ENCODE measurements at places on chromosomes 16 and 17.

DNA sequence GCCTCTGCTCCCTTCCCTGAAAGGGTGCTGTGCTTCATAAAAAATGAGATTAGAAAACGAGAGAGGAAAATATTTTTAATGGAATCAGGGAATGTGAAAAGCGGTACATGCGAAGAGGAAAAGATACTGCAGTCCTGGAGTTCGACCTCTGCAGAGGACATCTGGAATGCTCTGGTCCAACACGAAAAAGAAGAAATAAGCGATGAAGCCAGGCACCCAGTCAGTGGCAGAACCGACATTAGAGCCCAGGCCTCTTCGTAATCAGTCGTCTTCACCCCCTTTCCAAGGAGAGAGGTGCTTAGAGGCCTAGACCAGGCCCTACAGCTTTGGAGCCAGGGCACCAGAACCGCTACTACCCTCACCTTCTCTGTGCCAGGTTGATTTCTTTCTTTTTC lies 459 bp upstream of the MARCHF10 start:
- no peak for DNase-seq

DNA sequence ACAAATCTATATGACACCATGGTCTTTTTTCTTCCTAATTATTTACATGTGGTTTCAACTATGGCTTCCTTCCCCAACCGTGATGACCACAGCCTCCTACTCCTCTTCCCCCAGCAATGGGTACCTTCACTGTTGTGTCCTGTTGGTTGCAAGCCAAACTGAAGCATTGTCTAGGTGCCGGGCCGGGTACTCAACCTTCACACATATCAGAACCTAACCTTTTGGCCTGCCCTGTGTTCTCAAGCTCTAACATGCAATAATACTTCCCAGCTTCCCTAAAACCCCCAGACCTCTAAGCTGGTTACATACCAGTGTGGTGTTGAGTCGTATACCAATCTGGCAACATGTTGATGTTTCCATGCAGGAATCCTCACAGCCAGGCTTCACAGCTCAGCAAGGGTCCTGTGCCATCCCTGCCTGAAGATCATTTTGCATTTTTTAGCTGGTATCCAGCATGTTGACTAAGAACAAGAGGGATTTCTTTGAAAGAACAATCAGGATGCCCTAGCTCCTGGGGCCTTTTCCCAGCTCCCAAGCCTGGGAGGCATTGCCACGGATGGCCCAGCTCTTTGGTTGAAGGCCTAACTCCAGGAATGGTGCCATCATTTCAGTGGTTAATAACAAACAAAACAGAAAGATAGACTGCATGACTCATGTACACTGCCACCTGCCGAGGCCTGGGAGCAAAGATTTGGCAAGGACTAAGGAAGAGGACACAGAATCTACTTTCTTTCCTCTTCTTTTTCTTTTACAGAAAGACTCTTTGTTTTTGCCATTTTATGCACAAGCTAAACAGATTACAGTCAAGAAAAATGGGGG lies 373.7 kb upstream of the SALL1 start:
- DNase-seq: no peak

DNA sequence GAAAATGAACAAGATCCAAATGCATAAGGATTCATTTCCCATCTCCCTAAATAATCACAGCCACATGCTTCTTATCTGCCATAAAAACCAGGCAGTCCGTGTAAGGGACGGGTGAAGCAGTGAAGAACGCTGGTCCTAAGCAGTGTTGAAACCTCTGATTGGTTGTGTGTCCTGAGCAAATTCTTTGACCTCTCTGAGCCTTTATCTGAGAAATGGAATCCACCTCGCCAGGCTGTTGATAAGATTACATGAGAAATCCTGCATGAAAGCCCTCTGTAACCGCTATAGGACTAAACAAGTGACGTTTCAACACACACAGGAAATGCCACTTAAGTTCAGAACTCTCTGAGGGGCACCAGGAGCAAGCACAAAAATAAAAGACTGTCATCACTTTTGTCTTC lies 26.8 kb downstream of the GAS7 start:
- DNase-seq: no peak

DNA sequence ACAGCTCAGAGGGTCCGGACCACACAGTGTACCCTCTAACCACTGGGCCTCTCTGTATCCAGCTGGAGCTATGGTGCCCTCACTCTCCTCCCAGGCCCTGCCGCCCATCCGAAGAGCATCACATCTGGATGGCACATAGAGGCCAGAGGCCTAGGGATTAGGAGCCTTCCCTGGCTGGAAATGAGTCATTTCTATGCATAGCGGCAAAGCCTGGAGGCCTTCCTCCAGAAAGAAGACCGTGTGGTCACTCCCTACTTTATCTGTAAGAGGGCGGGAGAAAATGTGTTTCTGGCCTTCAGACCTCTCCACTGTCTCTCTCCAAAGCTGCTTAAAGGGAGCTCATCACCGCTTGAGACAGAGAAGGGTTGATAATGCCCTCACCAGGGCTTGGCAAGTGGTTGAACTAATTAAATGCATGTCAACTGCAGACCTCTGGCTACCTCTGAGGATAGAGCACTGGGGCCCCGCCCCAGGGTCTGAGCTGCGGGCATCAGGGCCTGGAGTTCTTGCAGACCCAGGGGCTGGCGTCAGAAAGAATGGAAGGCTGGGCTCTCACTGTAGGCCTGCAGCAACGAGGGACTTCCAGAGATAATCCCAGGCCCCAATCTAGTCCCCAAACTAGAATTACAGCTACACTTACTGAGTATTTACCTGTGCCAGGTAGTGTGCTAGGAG lies 122.2 kb downstream of the IRX5 start:
- no peak for DNase-seq

DNA sequence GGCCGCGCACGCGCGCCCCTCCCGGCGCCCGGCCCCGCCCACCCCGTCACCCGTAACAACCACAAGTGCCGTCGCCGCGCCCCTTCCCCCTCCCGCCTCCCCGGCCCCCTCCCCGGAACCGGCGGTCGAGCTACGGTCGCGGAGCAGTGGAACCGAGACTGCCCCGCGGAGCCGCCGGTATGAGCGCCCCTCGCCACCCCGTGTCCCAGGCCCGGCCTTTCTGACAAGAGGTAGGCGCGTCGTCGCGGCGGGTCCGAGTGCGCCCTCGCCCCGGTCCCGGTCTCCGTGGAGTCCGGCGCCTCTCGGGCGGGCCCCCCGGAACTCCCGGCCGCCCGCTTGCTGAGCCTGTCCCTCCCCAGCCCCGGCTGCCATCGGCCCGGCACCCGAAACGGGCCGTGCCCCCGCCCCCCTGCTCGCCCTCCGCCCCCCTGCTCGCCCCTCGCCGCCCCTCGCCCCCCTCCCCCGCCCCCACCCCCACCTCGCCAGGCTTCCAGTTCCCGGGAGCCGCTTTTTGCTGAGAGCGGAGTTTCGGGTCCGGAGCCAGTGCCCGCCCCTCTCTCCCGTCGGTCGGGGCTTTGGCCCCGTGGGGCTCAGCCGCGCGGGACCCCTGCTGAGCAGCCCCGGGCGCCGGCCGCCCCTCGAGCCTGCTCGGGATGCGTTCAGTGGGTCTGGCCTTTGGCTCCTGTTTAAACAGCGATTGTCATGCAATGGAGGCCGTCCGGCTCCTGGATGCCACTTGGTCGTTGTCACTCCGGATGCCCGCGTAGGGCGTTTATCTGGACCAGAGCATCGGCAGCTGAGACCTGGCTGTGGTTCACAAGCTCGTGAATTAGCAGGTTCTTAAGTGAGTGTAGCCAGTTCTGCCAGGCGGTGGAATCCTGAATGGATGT lies at the start of gene SEC14L1:
TSS of gene SEC14L1 (plus strand) at position 92 of the 890 bp plus-strand sequence. CDS start 2,628 bp downstream, outside the sequence.
- peak; percentile 51 for DNase-seq

GRCh38 chr16:57452021-57452420 lies 4.7 kb downstream of the COQ9 start:
- no peak for DNase-seq

DNA sequence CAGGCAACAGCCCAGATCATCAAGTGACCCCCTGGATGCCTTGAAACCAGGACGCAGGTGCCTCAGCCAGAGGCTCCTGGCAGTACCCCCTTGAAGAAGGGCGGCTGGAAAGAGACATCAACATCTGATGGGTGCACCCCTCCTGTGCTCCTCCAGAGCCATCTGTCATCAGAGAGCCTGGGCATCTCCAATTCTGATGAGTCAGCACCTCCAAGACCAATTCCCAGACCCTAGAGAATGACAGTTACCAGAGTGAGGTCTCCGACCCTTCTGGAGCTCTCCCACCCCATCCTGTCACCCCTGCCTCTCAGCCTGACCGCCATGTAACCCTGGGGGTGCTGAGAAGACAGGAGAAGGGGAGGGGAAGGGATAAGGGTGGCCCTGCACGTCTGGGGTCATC lies 433.7 kb downstream of the SOX9 start:
- no peak for DNase-seq

DNA sequence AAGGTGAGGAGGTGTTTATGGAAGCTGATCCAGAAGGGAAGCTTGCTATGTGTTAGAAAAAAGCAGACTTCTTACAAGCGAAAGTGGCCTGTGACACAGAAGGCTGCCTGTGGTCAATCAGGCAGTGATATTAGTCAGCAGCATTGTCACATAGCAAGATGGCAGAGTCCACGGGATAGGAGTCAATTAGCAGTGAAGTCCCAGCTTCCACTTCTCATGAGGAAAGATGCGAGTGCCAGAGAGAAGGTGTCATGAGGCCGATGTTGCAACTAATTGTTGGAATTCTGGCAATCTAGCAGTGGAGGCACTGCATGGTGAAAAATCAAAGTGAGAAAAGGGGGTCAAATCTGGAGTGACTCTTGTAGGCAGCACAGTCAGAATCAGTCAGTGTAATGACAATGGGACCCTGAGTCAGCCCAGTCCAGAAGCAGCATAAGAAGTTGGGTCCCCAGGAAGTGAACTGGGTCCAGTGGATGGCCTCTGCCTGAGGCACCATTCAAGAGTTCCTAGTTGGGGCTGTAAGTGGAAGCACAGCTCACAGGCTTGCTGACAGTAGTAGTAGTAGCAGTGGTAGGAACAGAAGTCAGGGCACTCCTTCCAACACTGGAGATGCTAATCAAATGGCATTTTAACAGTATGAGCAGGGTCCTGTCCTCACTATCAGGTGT lies 85.1 kb downstream of the TNFRSF13B start:
- DNase-seq: no peak
